ENCODE measurements at places on chromosomes 2 and 18.

GRCh38 chr18:34957864-34958259, 83.4 kb upstream of the MAPRE2 start:
- no peak for DNase-seq

DNA sequence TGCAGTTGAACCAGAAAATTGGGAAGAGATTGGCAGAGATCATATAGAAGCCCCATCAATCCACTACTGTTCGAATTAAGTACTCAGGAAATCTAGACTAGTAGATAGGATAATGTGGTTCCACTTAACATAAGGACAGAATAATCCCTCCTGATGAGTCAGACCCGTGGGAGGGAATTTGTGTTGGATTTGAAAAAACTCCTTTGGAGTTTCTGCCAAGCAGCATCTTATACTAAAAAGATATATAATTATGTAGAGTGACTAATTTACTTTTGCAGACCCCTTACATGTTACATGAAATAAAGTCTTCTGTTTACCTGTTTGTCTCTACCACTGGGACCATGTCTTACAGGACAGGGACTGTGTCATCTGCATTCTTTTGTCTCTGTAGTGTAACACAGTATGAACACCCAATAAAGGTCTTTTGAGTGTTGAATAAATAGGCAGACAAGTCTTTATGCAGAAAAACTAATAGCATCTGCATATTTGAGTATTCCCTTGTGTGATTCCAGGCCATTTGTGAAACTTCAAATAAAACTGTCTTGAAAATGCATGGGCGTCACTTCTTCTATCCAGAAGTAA, 122.6 kb upstream of the DNAJC10 start:
- no peak for DNase-seq

- no peak for DNase-seq
Measured at GRCh38 chr2:222424276-222424728, at the start of gene SGPP2. Gene SGPP2 (plus strand): TSS chr2:222424543. CDS start chr2:222424603, 60 bp downstream.

- no peak for DNase-seq
Measured at GRCh38 chr2:109387778-109388469, 225.8 kb downstream of the SEPTIN10 start.

- no peak for DNase-seq
Measured at GRCh38 chr2:144683966-144684365, 164.0 kb upstream of the ZEB2 start.

- no peak for DNase-seq
Measured at GRCh38 chr2:142315346-142315745, 184.5 kb upstream of the LRP1B start.
